ENCODE measurements at places on chromosomes 2 and 18. TPM values are rescaled to one million over a fixed set of nuclear protein-coding genes. Genes with fewer than 3 reads are reported as not detected.

FZD7 gene
- total RNA-seq = 39.1 TPM

- no peak for DNase-seq
Measured at GRCh38 chr2:3762771-3763447, 59.5 kb downstream of the DCDC2C start.

DNA sequence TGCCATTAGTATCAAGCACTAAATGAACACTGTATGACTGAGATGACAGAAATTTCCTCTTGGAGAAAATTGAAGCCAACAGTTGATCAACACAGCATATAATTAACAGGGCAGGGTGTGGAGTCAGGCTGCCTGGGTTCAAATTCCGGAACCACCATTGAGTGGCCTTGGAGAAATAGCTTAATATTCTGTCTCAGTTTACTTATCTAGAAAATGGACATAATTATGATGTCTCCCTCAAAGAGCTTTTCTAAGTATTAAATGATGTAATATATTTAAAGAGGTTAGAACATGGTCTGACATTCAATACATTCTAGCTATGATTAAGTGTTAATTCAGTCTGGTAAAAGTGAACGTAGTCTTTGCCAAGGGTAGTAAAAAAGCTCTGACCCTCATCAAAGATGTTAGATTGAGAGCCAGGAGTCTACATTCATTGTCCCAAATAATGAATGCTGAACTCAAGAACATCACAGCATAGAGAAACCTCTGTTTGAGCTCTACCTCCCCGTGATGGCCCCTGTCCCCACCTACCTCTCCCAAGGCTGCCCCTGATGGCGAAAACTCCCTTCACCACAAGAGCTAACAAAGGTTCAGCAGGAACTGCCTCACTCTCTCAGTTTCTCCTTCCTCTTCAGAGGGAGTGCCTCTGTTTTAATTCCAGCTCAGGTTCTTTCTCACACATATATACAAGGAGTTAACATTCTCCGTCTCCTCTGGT lies 2.7 kb upstream of the VWA3B start:
- no peak for DNase-seq

- no peak for DNase-seq
Measured at GRCh38 chr2:72710418-72711152, 115.2 kb downstream of the EXOC6B start.

GRCh38 chr2:69634196-69634821 lies 9.2 kb downstream of the AAK1 start:
- peak; percentile 20 for DNase-seq

DNA sequence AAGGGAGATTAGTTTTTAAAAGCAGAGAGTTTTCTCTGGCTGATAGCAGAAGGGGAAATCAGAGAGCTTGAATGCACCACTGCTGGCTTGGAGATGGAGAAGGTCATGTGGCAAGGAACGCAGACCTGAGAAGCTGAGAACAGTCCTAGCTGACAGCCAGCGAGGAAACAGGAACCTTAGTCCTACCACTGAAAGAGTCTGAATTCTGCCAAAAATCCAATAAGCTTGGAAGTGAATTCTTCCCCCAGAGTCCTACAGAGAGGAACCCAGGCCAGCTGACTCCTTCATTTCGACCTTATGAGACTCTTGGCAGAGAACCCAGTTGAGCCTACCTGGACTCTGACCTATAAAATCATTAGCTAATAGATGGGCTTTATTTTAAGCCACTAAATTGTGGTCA lies 371.9 kb upstream of the TNP1 start:
- no peak for DNase-seq

DNA sequence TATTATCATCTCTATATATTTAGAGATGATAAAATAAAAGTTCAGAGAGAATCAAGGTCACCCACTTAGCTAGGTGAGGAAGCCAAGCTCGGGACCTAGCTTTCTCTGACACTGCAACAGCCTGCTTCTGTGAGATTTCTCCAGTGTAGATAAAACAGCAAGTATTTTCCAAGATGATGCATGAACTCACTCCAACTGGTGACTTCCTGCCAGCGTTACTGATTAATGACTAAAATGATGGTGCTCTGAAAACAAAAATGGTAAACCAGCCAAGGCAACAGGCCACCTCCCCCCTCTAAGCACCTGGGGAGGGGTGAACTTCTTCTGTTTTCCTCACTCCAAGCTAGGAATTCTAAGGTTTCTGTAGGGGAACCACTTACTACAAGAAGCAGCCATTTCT lies 510.2 kb upstream of the ID2 start:
- peak; percentile 60 for DNase-seq

DNA sequence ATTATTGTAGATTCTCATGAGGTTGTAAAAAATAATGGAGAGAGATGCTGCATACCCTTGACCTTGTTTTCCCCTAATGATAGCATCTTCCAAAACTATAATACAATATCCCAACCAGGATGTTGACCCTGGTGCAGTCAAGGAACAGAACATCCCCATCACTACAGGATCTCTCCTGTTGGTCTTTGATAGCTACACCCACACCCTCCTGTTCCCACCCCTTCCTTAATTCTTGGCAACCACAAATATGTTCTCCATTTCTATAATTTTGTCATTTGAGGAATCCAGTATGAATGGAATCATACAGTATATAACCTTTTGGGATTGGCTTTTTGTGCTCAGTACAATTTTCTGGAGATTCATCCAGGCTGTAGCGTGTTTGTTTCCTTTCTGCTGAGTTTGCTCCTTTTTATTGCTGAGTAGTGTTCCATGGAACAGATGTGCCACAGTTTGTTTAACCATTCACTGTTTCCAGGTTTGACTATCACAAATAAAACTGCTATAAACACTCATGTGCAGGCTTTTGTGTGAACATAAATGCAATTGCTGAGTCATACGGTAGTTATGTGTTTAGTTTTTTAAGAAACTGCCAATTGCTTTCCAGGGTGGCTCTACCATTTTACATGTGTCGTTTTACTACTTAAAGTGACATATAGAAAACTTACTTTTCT lies 22.2 kb downstream of the MCFD2 start:
- no peak for DNase-seq

- DNase-seq = peak; percentile 12
Measured at GRCh38 chr2:128686497-128686859, 367.8 kb upstream of the HS6ST1 start.

CNDP1 gene
- total RNA-seq = not detected

DNA sequence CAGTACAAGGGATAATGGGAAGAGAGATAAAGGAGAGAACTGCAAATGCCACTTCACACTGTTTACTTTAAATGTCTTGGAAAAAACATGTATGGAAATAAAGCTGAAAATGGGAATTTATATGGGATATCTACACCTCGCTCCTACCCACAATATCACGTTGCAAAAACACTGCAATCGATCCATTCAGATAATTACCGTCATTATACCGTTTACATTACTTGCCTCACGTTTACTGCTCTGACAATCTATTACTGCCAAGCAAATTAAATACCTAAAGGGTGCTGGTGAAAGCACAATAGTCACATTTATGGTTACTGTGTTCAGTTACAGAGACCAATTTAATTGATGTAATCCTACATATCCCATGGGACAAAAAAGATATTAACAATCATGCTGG lies 214.7 kb upstream of the LYPD1 start:
- DNase-seq = no peak

GRCh38 chr2:197268786-197269584 lies 41.6 kb downstream of the ANKRD44 start:
- peak; percentile 62 for DNase-seq

LIPG gene
- total RNA-seq = 0.50 TPM

DNA sequence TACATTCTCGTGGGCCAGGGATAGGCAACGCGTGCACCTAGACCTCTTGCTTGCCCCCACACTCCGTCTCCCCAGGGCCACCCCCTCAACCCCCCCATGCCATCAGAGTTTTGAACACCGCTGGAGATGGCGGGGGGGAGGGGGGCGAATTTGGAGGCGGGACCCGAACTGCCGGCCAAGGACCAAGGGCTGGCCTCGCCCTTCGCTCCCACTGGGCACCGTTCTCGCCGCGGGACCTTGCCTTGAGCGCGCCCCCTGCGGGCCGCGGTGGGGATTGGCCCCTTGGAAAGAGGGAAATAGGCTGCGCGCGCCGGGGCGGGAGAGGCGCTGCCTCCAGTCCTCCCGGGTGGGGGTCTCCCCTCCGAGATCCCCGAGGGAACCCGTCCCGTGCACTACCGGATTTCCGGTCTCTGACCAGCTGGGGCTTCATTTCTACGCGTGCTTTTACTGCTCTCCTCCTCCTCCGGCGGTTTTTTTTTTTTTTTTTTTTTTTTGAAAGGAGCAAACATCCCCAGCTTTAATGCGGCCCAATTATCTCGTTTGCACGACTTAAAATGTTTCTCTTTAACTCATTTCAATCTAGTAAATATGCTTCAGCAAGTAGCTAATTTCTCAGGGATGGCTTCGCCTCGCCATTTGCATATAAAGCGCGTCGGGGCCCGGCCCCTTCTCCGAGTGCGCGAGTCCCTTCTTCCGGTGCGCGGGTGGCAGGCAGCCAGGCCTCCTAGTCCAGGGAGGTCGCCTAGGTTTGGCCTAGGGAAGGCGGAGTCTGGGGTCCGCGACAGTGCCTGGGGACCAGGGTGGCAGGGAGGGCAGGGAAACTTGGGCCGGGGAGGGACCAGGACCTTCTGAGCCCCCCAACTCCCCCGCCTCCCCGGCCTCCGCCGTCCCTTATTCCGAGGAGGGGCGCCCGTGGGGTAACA lies 10.0 kb upstream of the GBX2 start:
- peak; percentile 49 for DNase-seq

All from fibroblast of lung (primary cell).